ENCODE measurements at places on chromosomes 11 and 22.

GRCh38 chr11:112173152-112173551 lies 2.2 kb upstream of the BCO2 start:
- no peak for DNase-seq

DNA sequence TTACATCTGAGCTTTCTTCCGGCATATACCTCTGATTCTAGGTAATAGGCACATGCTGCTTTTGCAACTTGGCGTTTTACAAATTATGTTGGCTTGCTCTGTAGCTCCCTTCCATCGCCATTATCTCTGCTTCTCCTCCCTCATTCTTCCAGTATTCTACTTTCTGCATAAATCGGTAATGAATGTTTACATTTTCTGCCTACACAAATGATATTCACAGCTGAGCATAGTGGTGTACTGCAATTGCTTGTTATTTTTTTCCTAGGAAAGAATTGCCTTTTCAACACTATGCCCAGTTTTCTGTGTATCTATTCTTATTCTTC lies 18.9 kb downstream of the MED15 start:
- no peak for DNase-seq

GRCh38 chr11:111310088-111310487 lies 11.7 kb downstream of the POU2AF3 start:
- no peak for DNase-seq

DNA sequence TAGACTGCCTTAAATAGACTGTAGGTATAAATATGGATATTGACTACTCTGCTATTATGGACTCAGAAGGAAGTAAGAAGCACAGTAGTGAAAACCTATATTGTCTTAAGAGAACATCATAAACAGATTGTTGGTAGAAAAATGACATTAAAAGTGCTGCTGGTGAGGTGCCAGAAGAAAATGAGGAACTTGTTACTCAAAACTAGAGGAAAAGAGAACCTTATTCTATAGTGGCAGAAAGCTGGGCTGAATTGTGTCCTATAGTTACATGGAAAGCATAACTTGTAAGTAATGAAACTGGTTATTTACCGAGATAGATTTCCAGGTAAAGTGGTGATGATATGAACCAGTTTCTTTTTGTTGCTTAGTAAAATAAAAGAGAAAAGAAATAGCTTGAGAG lies 109.7 kb upstream of the CTSC start:
- no peak for DNase-seq

DNA sequence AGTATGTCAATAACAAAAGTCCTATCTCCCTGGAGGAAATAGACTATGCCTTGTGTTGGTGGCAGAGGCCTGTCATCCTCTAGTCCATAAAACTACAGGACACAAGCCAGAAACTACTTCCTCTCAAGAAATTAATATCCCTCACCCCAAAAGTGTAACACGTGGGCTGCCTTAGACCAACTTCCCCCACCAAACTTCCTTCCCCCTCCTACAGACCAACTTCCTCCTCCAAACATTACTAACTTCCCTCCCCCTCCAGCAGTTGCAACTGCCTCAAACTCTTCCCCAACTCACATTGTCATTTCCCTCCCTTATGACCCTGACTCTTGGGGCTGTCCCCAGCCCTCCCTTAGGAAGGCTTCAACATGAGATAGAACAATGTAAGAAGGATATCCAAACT lies 6.3 kb downstream of the OR52K2 start:
- DNase-seq, result no peak

- peak; percentile 31 for DNase-seq
Observed at GRCh38 chr11:59668188-59668949, 468 bp downstream of the PATL1 start.

DNA sequence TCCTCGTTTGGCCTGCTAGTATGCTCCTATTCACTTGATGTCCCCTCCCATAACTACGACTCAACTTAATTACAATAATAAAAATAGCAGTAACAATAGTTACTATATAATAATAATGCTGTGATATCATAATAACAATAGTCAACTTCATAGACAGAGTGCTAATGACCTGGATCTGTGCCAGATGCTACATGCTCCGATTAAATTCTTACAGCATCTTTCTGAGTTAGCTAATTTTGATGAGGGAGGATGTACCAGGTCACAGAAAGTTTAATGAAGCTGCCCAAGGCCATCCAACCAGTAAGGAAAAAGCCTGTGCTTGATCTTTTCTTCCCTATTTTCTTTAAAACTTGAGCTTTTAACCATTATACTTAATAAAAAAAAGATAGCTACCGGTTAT lies 413.4 kb upstream of the LRRC4C start:
- no peak for DNase-seq

DNA sequence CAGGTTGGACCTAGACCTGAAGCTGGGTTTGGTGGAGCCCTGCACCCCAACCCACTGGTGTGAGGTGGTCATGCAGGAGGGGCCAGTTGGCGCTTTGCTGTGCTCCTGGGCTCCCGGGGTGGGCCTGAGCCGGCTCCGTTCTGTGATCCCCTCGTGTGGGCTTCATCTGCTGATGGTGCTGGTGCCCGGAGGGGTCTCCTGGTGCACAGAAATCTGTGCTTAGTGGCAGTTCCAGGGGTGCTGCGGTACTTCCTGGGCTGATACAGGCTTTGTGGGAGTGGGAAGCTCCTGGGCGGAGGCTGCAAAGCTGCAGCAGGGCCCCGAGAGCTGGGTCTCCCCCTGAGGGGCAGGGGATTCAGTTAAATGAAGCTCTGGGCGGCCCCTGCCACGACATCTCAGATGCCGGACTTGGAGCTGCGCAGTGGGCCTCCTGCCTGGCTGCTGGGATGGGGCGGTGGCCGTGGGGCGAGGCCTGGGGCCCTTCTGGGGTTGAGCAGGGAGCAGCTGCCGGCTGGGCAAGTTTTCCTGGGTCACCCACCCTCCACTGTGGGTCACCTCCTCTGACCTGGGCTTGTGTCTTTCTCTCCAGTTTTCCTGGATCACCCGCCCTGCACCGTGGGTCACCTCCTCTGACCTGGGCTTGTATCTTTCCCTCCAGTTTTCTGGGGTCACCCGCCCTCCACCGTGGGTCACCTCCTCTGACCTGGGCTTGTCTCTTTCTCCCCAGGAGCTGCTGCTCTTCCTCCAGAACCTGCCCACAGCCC lies 410.5 kb downstream of the TBC1D22A start:
- no peak for DNase-seq

GRCh38 chr11:27445625-27446024 lies 27.0 kb downstream of the LGR4 start:
- DNase-seq, result no peak

- DNase-seq, result no peak
Observed at GRCh38 chr11:102229510-102230123, 87.7 kb upstream of the BIRC3 start.

GRCh38 chr22:19680911-19681862 lies 33.1 kb upstream of the SEPTIN5 start:
- DNase-seq, result no peak

DNA sequence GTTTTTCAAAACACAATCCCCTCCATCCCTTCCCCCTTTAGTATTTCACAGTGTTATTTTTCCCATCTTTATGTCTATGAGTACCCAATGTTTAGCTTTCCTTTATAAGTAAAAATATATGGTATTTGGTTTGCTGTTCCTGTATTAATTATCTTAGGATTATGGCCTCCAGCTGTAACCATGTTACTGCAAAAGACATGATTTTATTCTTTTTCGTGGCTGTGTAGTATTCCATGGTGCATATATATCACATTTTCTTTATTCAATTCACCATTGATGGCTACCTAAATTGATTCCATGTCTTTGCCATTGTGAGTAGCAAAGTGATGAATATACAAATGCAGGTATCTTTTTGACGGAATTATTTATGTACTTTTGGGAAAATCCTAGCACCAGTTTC lies 346.4 kb upstream of the CNTN5 start:
- no peak for DNase-seq

- DNase-seq, result no peak
Observed at GRCh38 chr22:50367778-50368500, 24.8 kb downstream of the PPP6R2 start.

DNA sequence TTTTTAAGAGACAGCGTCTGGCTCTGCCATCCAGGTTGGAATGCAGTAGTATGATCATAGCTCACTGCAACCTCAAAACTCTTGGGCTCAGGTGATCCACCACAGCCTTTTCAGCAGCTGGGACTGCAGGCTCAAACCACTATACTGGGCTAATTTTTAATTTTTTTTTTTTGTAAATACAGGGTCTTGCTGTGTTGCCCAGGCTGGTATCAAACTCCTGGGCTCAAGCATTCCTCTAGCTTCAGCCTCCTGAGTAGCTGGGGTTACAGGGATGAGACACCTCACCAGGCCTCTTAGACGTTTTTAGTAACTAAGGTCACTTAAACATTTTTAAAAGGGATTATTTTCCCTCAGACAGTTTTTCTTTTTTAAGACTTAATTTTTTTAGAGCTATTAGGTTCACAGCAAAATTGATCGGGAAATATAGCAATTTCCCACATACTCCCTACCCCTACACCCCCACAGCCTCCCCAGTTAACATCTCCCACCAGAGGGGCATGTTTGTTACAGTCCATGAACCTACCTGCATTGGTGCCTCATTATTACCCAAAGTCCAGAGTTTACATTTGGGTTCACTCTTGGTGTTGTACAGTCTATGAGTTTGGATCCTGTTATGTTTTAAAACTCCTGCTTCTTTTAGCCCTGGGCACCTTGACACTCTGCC lies 3.9 kb downstream of the BCR start:
- DNase-seq, result no peak

- DNase-seq, result no peak
Observed at GRCh38 chr11:73854680-73855079, 22.0 kb downstream of the COA4 start.

GRCh38 chr11:58958500-58958899 lies 19.2 kb downstream of the GLYATL1 start:
- DNase-seq, result no peak

GRCh38 chr11:100397401-100397800 lies 289.7 kb upstream of the ARHGAP42 start:
- no peak for DNase-seq

DNA sequence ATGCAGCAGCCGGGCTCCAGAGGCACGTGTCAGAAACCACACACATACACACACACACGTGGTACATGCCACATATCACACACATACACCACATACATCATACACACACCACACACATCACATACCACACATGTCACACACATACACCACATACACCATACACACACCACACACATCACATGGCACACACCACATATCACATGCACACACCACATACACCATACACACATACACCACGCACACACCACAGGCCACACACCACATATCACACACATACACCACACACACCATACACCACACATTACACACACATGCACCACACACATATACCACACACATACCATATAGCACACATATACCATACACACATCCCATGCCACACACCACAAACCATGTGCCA lies 97.5 kb upstream of the PRR5 start:
- no peak for DNase-seq

DNA sequence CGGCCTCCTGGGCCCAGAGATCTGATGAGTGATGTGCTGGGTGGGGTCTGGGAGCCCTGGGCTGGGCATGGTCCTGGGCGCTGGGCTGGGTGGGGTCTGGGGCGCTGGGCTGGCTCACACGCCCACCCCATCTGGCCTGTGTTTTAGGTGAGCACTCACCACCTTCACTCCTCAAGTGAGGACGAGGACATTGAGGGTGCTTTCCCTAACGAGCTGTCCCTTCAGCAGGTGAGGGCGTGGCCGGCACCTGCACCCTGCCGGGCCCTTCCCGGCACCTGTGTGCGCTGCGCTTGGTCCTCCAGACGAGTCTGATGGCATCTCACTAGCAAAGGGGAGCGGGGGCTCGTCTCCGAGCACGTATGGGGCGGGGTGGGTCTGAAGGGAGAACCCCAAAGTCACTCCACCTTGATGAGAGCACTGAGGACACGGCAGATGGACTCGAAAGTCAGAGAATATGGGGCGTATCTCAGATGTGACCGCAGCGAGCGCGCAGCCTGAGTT lies 37.9 kb downstream of the SBF1 start:
- DNase-seq, result no peak

DNA sequence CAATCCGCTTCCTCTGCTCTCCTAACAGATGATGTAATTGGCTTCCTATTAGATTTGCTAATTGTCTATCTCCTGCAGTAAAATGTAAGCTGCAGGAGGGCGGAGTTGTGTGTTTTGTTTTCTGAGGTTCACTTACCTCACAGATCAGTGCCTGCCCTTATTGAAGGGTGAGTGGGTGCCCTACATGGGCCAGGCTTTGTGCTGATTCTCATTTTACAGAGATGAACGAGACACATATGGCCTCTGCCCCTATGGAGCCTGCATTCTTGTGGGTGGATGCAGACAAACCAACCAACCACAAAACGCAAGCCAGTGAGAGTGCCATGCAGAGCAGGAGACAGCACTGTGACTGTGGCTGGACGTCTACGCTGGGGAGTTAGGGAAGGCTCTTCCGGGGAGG lies 9.9 kb downstream of the TESMIN start:
- DNase-seq, result no peak

GRCh38 chr11:103652013-103652412 lies 384.4 kb upstream of the DDI1 start:
- no peak for DNase-seq

GRCh38 chr11:62644220-62644619 lies 2.2 kb downstream of the GANAB start:
- no peak for DNase-seq

DNA sequence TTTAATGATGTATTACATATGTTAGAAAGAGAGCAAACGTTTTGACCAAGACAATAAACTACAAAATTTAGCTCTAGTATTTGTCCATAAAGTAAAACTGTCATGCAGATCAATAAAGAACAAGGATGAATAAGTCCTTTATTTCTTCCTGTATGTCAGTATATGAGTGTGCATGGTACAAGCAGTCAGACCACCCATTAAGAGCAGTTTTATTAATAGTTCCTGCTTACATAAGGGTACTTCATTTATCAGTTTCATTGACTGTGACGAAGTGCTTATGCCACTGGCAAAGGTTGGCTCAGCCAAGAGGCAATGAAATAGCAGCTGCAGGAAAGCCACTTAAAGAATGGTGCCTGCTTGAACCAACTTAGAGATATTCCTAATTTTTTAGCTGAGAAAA lies 913.0 kb upstream of the CNTN5 start:
- DNase-seq, result no peak

DNA sequence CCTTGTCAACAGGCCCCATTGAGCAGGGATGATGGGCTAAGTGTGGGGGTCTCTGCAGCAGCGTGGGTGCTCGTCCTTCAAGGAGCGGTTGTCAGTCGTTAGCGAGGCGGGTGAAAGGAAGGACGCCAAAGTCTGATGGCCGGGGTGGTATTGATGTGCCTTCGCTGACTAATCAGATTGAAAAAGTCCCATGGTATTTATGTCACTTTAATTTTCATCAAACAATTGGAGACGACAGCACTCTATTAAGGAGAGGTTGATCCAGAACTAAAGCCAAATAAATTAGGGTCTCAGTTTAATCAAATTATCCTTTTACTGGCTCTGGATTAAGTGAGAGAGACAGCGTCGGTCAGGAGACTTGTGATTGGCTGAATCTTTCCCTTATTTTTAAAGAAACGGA lies 9.6 kb downstream of the HTATIP2 start:
- no peak for DNase-seq

- DNase-seq, result no peak
Observed at GRCh38 chr22:46111645-46112306, 38.5 kb upstream of the PPARA start.
